ENCODE measurements at places on chromosomes 11 and 22.

- no peak for DNase-seq
Observed at GRCh38 chr22:49380095-49380827, 447.4 kb downstream of the BRD1 start.

DNA sequence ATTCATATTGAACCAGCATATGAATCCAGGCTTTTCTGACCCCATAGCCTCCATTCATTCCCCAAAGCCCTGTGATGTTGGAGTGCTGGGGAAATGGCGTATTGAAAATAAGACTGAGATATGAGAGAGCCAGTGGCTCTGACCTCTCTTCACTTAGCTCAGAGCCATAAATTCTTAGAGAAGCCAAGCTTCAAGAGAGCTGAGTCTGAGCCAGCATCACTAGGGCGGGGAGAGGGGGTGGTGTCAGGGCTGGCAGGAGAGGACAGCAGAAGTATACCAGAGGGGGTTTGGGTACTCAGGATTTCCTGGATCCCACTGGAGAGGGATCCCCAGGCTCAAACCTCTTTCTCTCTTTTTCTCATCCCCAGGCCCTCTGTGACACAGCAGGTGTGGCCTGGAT is 16.7 kb upstream of the MOGAT2 start:
- no peak for DNase-seq

GRCh38 chr22:43313244-43313889 is 29.8 kb downstream of the SCUBE1 start:
- no peak for DNase-seq

GRCh38 chr11:88683024-88683423 is 345.5 kb upstream of the CTSC start:
- no peak for DNase-seq

DNA sequence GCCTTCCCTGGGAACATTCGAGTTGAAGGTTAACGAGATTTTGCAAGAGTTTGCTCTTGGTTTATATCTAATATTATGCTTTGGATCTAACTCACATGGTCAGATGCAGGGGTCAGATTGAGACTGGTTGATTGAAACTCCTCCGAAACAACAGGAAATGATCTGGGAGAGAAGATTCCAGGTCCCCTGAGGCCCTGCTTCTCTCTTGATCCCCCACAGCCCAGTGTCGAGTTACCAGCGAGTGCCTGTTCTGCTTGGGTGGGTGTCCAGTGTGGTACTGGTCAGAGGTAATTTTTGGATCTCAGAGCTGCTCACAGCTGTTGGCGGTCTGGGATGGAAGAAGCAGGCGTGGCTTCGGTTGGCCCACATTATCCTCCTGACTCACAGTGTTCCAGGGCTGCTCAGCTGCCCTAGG is 9.2 kb downstream of the FBLN1 start:
- DNase-seq, result no peak

GRCh38 chr11:96088914-96089313 is 165.0 kb upstream of the MTMR2 start:
- no peak for DNase-seq

DNA sequence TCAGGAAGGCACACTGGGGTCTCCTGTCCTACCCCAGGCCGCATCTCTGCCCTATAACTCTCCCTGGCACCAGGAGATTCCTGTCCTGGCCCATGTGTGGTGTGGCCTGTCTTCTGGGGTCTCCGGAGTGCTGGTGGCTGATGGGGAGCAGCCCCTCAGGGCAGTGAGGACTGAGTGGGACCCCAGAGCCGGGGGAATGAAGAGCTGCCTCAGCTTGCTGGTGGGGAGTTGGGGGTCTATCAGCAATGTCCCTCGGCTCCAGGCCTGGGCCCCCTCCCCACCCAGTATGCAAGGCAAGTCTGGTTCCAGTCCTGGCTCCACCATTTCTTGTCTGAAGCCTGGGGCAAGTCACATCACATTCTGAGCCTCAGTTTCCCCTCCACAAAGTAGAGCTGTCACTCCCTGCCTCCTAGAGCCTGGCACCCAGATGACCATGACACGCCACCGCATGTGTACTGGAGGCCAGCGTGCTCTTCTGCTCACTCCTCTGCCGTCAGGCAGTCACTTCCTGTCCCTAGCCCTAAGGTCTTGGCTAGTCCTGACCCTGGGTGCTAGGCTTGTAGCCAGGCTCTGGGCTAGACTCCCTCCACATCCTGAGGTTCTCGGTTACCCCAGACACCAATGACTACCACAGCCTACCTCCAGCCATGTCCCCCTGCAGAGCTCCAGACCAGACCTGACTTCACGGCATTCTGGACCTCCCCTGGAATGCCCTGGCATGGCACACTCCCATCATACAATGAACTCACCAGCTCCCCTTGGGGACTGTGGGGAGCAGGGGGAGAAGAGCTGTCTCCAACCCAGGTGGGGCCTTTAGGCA is 12.8 kb downstream of the ARAP1 start:
- no peak for DNase-seq

- DNase-seq, result no peak
Observed at GRCh38 chr11:125364121-125364826, 131.8 kb downstream of the FEZ1 start.

GRCh38 chr22:28674121-28674563 is 5.5 kb downstream of the TTC28 start:
- peak; percentile 81 for DNase-seq

- no peak for DNase-seq
Observed at GRCh38 chr22:23534851-23535717, 45.0 kb downstream of the IGLL1 start.

DNA sequence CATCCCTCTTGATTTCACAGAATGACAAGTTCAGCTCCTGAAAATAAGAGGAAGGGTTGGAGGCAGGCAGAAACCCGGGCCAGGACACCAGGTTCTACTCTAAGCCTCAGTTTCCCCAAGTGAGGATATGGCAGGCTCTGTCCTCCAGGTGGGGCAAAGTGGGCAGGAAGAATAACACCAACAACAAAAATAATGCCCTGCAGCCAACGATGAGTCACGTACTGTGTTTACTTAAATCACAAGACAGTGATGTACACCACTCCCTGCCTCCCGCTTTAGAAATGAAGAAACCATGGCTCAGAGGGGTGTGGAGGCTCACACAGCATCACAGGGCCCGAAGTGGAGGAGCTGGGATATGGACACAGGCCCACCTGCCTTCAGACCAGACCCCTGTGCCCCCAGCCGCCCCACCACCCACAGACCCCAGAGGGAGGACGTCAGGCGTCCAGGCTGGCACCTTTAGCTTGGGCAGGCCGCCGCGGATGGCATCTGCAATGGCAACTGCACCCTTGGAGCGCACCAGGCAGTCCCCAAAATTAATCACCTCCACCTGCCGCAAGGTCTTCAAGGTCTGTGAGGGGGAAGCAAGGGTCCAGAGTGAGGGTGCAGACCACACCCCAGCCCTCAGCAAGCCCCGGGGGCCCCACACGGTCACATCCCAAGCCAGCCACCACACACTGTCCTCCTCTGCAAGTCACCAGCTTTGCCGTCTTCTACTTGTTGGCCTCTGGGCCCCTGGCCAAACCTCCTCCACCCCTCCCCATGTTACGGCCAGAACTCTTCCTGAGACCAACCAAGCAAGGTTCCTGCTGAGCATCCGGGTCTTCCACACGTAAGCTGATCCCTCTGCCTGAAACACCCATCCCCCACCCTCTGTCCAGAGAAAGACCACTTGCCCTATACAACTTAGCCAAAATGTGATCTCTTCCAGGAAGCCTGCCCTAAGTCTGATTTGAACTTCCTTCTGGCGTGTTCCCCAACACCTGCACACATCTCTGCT is 15.8 kb upstream of the CHADL start:
- DNase-seq, result no peak

DNA sequence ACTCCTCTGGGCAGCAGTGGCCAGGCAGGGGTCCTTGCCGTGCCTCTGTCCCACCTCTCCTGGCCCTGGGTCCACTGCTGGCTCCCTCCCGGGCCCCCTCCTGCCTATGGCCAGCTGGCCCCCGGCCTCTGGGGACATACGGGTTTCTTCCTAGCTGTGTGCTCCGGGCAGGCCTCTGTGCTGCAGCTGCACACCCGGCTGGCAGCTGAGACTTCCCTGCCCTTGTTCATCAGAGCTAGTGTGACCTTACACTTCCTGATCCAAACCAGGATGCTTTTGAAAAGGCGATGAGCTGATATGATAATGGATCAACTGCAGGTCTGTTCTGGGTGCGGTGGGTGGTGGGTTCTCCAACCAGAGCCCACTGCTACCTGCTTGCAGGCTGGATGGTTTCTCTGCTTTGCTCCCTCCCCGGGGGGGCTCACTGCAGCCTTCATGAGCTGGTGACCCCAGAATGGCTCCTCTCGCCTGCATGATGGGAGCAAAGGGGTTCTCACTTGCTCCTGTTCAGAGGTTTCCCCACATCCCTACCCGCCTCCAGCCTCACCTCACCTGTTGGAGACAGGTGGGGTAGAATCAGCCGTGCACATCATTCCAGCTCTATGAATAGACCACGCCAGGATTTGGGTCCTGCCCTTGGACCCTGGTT is 13.3 kb downstream of the B3GAT1 start:
- DNase-seq, result no peak

DNA sequence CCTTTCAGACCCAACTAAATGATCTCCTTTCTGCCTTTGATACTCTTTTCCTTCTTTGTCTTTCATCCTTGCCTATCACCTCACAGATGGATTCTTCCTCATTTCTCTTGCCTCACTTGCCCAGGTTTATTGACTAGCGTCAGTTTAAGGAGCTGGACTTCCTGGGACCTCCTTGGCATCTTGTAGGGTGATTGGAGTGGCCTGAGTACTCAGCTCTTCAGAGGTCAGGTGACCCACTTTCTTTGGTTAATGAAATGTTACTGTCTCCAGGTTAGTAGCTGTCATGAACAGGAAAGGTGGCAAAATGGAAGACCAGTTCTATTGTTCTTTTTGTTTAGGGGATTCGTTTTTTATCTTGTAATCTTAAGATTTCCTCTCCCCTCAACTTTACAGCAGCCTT is 4.6 kb upstream of the BACE1-AS start:
- no peak for DNase-seq

GRCh38 chr11:95895815-95896214 is 28.1 kb downstream of the MTMR2 start:
- peak; percentile 57 for DNase-seq

DNA sequence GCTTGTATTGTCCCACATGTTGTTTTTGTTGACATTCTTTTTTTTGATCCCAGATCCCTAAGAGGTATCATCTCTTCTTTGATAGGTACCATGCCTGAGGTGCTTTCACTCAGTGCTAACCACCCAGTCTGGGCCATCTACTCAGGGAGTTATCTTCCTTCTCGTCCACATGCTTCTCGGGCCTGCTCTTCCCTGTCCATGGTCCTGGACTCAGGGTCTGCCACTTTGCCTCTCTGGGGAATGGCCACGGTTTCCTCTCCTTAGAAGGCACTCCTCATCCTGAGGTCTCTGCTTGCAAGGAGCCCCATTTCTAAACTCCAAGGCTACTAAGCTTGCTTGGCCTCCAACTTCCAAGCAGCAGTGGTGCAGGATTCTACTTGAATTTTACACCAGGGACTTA is 227.0 kb upstream of the NCAM1 start:
- DNase-seq, result peak; percentile 44

- no peak for DNase-seq
Observed at GRCh38 chr22:29344137-29344536, 28.6 kb upstream of the RASL10A start.

DNA sequence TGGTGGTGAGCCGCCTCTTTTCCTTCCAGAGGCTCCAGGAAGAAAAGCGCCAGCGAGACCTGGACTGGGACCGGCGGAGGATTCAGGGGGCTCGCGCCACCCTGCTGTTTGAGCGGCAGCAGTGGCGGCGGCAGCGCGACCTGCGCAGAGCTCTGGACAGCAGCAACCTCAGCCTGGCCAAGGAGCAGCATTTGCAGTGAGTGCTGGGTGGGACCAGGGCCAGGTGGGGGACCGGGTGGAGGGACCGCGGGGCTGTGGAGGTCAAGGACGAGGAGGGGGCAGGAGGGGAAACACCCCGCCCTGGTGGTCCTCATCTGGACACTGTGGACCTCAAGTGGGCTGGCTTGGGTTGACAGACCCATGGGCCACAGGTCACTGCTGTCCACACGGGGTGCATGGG is 17.4 kb downstream of the RIBC2 start:
- no peak for DNase-seq

GRCh38 chr11:68649851-68650555 is 34.3 kb upstream of the GAL start:
- DNase-seq, result no peak

GRCh38 chr11:86456075-86456939 is 81.6 kb downstream of the CCDC81 start:
- peak; percentile 93 for DNase-seq

DNA sequence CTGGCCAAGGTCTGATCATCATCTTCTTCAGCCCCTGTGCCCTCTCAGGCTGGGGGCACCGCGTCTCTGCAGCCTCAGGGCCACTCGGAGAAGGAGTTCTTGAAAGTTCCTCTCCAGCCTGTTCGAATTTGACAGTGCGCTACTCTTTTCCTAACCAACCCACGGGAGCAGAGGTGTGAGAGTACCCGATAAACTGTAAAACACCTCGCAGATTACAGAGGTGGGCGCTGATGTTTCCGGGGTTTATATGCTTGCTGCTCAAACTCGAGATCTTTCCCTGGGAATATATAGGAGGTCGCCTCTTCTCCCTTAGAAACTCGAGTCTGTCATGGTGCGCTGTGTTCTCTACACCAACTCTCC is 515 bp downstream of the CTR9 start:
- DNase-seq, result peak; percentile 35
